H9 (cell line): ENCODE measurements at places on chromosomes 16 and 17. TPM values are rescaled to one million over a fixed set of nuclear protein-coding genes. Genes with fewer than 3 reads are reported as not detected.

GRCh38 chr17:77038884-77039555, 101.7 kb upstream of the SEC14L1 start:
- DNase-seq: no peak

Gene ZPBP2
- not detected in 2 replicates for total RNA-seq

DNA sequence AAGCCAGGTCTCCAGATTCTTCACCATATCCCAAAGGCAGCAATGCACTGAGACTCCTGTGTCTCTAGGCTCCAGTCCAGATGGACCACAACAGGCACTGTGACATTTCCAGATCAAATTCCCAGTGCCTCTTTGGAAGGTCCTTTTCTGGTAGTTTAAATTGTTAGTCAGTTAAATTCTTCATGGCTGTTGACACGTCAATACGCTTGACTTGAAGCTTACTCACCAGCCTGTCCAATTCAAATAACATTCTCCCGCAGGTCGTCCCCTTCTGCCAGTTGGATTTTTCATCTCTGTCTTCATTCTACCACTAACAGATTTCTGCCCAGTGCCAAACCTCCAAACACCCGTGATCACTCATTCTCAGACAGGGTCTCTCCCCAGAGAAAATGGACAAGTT, 86.7 kb downstream of the SHISA9 start:
- DNase-seq: no peak

DNA sequence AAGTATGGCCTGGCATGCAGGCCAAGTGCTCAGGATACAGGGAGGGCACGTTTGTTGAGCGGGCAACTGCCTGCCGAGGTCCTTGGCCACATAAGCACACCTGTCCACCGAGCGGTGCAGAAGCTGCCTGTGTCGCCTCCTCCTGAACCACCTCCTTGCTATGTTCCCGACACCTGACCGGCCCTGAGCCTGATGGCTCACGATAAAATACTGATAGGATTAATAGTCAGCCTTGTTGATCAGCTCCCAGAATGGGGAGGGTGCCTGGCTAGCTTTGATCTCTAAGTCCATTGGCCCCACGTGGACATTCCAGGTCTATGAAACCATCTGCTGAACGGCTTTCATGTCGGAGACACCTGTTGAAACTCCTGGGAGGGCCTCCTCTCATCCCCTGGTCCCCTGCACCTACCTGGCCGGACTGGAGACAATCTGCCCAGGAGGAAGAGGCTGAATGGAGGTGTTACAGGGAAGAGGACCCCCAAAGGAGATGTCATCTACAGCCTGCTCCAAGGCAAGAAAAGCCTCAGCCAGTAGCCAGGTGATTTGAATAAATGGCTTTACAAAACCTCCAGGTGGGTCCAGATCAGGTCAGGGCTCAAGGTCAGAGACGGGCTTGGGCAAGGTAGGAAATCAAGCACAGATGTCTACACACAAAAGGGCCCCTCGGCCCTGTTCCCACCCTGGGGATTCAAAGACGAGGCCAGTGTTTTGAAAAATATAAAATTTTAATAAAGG, 33.4 kb downstream of the AXIN2 start:
- DNase-seq: peak; percentile 25

DNA sequence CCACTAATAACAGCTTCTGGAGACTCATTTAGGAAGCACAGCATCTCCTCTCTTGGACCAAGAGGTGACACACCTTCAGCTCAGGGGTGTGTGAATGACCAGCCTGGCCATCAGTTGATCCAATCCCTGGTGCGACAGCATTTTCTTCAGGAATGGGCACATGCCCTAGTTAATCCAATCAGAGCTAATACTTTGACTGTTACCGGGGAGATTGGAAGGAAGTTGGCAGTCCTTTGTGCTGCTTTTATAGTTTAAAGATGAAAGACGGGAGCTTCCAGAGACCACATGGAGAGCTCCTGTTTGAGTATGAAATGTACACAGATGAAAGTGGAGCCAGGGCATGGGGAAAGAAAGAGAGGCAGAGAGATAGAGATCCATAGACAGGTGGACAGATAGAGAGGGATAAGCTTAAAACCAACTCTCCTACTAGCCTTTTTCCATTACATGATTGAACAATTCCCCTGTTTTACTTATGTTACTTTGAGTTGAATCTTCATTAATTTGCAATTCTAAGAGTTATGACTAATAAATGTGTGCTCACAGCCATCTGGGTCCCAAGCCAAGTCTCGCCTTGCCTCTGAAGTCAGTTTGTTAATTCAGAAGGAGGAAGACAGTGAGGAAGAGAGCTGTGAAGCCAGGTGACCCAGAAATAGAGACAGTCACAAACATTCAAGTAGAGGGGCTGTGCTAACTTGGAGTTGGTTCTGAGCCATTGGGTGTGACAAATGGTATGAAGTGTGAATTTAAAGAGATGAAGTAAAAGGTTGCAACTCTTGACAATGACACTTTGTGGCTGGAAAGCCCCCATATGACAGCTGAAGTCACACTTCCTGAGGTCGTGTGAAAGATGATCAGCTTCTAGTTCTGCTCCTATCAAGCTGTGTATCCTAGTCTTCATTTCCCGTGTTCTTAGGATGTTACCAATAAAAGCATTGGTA, 120.0 kb upstream of the GOT2 start:
- DNase-seq: no peak
